Inflammatory macrophage (primary cell): ENCODE measurements at places on chromosomes 13 and 19.

DNA sequence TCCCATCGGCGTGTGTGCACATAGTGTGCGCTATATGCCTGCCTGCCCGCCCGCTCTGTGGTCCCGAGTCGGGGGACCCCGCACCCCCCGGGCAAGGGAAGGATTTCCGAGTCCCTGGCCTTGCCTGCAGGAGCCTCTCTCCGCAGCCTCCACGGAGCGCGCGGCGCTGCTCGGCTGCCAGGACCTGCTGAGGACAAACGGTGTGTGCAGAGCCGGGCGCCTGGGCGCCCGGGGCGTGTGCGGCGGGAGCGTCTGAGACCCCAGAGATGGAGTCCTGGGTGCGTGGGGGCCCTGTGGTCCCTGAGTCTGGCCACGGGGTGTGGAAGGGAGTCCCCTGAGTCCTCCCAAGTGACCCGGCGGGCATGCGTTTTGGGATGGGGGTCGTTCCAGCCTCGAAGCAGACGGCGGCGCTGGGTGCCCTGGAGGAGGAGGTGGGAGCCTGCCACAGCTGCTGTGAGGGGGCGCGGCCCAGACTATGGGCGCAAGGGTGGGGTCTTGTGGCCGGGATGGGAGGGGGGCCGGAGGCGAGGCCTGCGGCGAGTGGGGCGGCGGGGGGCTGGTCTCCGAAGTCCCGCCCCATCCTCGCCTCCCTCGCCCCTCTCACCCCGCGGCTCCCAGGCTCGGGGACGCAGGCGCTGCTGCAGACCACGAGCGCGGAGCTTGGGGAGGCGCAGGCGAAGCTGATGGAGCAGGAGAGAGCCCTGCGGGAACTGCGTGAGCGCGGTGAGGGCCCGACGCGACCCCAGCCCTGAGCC lies 25.3 kb downstream of the CLEC4M start:
- no peak for DNase-seq

- no peak for DNase-seq
Measured at GRCh38 chr13:39201180-39201579, 162.9 kb downstream of the NHLRC3 start.

GRCh38 chr19:49437231-49437630 lies 4.1 kb downstream of the SLC17A7 start:
- no peak for DNase-seq

- DNase-seq, result peak; percentile 64
Measured at GRCh38 chr13:39451860-39452301, 151.1 kb downstream of the LHFPL6 start.

GRCh38 chr13:102141625-102142472 lies 260.0 kb downstream of the FGF14 start:
- DNase-seq, result no peak

DNA sequence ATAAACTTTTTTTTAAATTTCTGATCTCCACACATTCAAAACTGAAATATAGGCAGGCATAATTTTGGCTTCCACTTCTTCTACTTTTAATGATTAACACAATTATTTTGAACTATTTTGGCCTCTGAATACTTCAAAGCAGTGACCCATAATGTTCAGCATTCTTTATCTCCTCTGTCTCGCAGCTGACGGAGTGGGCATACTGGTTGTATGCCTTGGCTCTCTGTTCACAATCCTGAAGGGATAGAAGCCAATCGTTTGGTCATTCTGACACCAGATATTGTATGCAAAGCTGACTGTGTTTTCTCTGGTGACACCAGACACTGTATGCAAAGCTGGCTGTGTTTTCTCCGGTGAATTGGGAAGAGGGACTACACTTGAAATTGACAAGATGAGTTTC lies 833.0 kb downstream of the EFNB2 start:
- DNase-seq, result no peak

GRCh38 chr13:71625694-71626093 lies 241.3 kb downstream of the DACH1 start:
- no peak for DNase-seq

DNA sequence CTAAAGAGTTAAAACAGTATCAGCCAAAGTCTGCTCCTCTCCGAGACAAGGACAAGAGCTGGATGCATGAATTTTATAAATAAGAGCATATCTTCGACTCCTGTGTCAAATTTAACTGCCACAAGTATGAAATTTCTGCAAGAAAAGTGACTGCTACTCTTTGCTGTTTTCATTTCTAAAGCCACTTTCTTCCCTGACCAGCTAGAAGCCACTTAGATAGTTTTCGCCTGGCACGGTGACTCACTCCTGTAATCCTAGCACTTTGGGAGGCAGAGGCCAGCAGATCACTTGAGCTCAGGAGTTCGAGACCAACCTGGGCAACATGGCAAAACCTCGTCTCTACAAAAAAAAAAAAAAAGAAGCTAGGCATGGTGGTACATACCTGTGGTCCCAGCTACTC lies 61.3 kb downstream of the ENOX1 start:
- DNase-seq, result no peak

DNA sequence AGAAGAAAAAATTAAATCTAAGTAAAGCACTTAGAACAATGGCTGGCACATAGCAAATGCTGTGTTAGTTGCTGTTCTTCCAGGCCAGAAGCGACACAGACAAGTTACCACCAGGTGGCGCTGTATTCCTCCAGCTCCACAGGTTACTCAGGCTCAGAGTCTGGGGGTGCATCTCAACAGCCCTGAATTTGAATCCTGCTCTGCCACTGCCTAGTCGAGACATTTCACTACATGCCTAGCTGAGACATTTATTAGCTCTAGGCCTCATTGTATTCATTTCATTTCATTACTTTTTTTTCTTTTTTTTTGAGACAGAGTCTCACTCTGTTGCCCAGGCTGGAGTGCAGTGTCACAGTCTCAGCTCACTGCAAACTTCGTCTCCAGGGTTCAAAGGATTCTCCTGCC lies 16.4 kb upstream of the CYP2B6 start:
- peak; percentile 79 for DNase-seq

DNA sequence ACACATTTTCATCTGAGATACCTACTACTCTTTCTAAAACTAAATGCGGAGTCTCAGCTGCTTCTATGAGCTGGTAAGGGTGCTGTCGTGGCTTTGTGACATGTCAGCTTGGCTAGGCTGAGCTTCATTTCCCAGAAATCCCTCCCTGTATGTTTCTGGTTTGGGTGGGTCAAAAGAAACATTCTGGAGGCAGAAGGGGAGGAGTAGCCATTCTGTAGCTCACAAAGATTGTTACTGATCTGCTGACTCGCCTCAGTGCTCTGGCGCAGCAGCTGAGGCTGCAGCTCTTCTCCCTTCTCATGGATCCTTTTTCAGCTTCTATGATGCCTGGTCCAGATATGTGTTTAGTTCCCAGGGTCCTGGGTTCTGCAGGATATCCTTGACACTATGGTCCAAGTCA lies 114.7 kb downstream of the RAP2A start:
- DNase-seq, result no peak

DNA sequence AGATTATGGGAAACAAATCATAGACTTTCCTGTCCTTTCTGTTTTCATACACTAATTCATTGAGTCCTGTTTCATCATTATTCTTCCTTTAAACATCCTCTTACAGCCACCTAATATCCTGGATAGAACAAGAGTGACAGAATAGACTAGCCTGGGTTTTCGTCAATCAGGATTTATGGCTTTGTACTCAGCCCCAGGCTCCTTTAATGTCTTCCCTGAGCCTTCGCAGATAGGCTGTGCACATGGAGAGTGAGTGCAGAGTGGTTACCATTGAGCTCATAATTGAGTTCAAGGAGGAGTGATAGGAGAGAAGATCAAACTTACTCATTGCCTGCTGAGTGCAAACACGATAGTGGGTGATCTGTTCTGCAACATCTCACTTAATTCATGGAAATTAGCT lies 304.9 kb downstream of the TDRD3 start:
- DNase-seq, result no peak

GRCh38 chr19:13844130-13844631 lies 32.8 kb upstream of the NANOS3 start:
- no peak for DNase-seq

DNA sequence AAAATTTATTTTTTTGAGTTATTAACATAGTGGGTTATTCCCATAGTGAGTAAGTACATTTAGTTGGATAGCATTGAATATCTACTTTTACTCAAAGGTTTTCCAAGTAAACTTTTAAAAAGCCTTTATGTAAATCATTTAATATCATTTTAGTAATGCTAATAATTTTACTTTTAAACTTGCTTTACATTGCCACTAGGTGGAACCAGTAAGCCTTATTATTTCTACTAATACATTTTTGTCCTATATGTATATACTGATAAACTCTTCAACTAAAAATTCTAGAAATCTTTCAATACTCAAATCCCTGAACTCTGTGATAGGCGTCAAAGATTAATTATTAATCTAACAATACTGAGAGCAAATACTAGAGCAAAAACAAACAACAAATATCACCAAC lies 1709.2 kb upstream of the PCDH20 start:
- DNase-seq, result no peak

DNA sequence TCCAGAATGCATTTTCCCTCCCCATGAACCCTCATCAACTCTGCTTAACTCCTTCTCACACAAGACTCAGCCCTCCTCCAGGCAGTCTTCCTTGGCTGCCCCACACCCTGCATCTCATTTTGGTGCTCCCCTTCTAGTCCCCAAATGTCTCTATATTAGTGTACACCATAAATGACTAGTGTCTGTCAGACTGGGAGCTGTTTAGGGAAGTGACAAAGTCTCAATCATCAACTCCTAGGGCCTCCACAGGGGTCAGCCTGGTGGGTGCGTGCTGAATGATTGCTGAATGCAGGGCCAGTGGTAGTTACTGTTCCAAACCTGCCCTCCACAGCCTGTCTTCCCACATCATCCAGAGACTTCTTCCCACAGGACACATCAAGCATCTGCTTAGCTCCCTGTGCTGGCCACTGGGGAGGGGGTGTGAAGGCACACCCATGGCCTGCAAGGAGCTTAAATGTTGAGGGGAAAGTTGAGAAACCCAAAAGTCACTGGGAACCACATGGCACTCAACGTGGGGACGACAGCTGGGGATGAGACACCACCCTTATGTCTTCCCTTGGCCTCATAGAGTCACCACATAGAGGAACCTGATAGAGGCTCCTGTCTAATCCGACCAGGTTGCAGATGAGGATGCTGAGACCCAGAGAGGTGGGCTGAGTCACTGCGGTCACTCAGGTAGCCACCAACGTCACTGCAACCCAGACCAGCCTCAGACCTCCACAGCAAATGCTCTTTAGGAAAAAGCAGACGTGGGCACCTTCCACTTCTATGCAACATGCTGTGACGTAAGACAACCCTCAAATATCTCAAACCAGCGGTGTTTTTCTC lies 79.3 kb upstream of the TM9SF2 start:
- DNase-seq, result peak; percentile 29

DNA sequence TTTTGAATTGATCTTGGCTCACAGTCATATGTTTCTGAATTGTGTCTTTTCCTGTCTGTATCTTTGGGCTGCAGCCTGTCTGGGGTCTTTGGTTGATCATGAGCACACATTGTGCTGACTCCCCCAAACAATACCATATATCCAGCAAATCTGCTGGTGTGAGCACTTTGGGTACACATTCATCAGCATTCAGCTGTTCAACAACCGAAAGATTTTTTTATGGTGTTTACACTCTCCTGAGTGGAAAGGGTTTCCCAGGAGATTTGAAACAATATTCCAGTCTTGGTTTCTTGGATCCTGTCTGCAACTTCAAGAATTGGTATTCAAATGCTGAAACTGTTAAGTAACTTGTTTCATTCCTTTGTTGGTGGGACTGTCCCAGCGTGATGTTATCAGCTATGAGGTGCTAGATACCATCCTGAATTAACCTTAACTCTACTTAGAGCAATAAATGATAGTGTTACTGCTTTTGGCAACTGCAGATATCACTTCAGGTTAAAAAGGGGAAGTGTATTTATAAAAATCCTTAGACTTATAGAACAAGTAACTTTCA lies 78.4 kb upstream of the DIAPH3 start:
- no peak for DNase-seq

- DNase-seq, result no peak
Measured at GRCh38 chr19:56689198-56689597, 17.6 kb upstream of the ZNF835 start.

GRCh38 chr13:81326913-81327312 lies 986.0 kb upstream of the SPRY2 start:
- no peak for DNase-seq

DNA sequence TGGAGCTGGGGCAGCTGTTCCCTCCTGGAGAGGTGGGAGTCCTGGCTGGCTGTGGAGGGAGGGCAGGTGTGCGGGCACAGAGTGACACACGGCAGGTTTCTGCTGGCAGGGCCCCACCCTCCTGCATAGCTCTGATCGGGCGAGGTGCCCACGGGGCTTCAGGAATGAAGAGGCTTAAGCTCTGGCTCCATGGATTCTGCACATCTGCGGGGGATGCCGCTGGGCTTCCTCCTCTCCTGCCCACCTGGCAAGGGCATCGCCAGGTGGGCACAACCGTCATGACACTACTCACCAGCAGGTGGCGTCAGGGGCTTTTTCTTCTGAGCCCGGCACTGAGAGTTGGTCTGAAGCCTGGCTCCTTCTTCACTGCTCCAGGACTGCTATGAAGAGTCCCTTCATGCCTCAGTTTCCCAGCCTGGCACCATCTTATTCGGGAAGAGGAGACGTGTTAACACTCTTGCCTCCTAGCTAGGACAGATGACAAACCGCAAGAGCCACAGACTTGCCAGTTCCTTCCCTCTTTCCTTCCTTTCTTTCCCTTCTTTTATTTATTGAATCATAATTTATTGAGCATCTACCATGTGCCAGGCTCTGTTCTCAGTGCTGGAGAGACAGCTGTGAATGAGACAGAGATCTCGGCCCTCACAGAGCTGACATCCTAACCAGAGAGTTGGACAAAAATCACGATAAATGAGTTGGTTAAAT lies 15.2 kb upstream of the PAK4 start:
- no peak for DNase-seq

DNA sequence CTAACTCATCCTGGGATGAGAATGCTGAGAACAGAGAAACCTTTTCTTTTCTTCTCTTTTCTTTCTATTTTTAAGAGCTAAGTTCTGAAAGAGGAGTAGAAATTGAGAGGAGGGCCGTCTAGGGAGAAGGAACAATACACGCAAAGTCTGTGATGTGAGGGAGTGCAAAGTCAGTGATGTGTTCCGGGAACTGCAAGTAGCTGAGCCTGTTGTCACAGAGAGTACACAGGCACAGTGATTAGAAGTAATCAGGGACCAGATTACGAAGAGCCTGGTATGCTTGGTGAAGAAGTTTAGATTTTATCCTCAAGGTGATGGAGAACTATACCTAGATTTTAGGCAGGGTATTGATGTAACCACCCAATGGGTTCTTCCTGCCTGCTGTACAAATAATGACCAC lies 32.0 kb upstream of the CXCL17 start:
- no peak for DNase-seq

GRCh38 chr13:27556109-27556508 lies 64.2 kb downstream of the LNX2 start:
- peak; percentile 45 for DNase-seq

DNA sequence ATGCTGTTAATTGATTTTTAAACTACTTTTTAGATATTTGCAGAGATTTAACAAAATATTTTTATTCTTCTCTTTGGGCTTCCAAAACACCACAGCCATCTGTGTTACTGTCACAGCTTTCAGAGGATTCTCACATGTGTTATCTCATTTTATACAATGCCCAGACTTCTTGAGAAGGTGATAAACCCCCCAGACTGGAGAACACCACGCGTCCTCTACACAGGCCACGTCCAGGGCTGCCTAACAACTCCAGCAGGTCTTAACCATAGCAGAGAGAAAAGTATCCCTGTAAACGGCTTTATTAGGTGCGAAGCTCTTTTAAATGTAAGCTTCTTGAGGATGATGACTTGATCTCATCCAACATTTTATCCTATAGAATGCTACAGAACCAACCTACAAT lies 2.0 kb downstream of the GPR183 start:
- DNase-seq, result no peak

GRCh38 chr19:30428092-30428680 lies 56.0 kb downstream of the ZNF536 start:
- DNase-seq, result no peak
